ENCODE measurements at places on chromosomes 5 and 9.

DNA sequence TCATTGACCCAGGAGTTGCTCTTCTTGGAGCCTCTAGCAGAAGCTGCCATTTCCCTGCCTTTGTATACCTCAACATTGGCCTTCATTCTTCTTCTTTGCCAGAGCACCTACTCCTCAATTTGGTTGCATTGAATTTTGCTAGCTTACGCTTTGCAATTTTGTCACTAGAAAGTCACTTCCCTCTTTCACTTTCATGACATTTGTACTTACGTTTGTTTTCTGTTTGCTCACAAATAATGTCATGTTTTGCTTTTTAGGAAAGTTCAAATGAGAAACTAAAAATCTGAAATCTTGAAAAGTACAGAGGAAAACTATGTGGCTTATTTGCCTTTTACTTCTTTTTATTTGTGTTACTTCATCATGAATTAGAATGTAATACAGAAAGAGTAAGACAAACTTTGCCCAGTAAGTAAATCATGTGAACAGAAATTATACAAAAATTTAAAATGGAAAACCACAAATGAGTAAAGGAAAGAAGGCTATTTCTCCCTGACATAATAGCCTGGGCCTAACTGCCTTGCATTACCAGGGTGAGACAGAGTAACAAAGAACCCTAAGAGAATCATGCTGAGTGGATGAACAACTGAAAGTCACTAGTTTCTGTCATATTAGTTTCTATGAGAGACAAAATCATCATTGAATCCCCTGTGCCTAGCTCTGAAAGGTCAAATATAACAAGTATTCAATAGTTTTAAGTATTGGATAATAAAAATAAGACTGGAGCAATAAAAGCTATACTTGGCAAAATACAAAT is 7.4 kb upstream of the IFNA1 start:
- DNase-seq = no peak

DNA sequence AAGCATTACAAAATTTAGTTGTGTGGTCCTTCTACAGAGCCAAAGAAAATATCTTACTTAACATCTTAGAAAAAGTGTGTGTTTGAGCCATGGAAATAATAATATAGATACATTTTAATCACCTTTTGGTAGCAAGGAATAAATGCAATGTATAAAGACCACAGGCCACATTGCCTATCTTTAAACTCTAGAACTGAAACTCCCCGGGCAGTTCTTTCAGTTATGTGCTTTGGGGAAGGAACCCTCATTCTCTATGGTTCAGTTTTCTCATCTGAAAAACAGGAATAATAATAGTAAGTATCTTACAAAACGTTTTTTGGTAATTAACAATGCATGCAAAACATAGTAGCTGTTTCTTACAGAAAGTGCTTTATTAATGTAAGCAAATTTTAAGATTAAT is 67.8 kb upstream of the GABRB2 start:
- DNase-seq = no peak

GRCh38 chr5:38462976-38463633 is 93.3 kb downstream of the LIFR start:
- DNase-seq = no peak

GRCh38 chr5:120882038-120882775 is 418.1 kb downstream of the PRR16 start:
- no peak for DNase-seq

GRCh38 chr9:88015606-88016005 is 41.3 kb upstream of the CDK20 start:
- DNase-seq = no peak

- DNase-seq = peak; percentile 70
Measured at GRCh38 chr9:120742951-120743416, 28.7 kb upstream of the MEGF9 start.

- peak; percentile 82 for DNase-seq
Measured at GRCh38 chr5:1930880-1931603, 48.3 kb upstream of the IRX4 start.

- no peak for DNase-seq
Measured at GRCh38 chr5:2803751-2804150, 52.3 kb upstream of the IRX2 start.

DNA sequence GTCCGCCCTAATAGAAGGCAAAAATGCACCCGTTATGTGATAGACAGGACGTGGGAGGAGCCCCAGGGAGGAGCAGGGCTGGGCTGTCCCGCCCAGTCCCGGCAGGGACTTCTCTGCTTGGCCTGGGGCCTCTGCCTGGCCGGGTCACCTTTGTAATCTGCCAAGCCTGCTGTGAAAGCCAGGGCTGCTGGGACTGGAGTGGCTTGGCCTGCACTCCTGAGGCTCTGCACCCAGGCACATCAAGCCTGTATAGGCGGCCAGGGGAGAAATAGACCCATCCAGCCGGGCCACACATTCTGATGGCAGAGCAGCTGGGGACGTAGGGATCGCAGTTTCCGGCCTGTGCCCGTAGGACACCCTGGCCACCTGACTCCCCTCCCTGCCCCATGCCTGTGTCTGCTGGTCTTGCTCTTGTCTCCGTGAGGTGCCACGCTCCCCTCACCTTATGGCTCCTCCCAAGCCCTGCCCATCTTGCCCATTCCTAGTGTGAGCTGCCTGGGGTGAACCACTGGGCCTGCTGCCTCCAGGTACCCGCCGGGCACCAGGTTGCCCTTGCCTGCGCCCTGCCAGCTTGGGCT is 28.1 kb downstream of the DYNC2I2 start:
- peak; percentile 60 for DNase-seq

GRCh38 chr5:20229303-20230005 is 241.5 kb upstream of the CDH18 start:
- DNase-seq = no peak

- no peak for DNase-seq
Measured at GRCh38 chr5:160694896-160695295, 157.1 kb downstream of the ATP10B start.

DNA sequence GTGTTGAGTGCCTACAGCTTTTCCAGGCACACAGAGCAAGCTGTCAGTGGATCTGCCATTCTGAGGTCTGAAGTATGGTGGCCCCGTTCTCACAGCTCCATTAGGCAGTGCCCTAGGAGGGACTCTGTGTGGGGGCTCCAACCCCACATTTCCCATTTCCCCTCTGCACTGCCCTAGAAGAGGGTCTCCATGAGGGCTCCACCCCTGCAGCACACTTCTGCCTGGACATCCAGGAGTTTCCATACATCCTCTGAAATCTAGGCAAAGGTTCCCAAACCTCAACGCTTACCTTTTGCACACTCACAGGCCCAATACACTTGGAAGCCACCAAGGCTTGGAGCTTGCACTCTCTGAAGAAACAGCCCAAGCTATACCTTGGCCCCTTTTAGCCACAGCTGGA is 131.3 kb downstream of the DEPDC1B start:
- DNase-seq = no peak

GRCh38 chr5:172683264-172683644 is 42.2 kb downstream of the NEURL1B start:
- peak; percentile 67 for DNase-seq

DNA sequence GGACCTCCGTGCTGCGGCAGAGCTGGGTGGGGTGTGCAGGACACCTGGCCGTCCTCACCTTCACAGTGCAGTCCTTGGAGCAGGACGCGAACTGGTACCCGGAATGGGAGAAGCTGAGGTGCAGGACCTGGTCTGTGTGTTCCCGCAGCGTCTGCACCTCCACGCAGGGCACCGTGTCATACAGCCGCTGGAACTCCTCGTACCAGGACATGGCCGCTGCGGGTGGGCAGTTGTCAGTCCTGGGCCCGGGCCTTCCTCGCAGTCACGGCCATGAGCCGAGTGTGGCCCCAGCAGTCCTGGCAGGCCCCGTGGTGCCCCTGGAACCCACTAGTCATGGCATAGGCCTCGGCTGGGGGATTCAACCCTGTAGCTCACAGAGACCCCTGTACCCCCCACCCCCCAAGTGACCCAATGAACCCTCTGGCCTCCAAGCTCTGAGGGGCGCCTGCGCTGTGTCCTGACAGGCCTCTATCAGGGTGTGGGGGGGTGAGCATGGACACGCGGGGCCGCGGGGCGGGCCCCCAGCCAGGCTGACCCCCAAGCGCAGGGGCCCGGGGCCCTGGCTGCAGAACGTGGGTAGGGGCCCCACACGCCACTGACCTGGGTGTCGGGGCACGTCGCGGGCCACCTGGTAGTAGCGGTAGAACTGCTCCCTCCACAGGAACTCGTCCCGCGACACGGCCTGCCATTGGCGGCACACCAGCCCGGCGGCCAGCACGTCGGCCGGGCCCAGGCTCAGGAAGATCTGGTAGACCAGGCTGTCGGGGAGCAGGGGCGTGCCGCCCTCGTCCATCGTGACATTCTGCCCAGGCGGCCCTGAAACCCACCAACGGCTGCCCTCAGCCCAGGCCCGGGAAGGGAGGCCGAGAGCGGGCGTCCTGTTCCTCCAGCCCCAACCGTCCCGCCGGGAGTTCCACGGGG is 987 bp downstream of the FBXW5 start:
- peak; percentile 81 for DNase-seq

DNA sequence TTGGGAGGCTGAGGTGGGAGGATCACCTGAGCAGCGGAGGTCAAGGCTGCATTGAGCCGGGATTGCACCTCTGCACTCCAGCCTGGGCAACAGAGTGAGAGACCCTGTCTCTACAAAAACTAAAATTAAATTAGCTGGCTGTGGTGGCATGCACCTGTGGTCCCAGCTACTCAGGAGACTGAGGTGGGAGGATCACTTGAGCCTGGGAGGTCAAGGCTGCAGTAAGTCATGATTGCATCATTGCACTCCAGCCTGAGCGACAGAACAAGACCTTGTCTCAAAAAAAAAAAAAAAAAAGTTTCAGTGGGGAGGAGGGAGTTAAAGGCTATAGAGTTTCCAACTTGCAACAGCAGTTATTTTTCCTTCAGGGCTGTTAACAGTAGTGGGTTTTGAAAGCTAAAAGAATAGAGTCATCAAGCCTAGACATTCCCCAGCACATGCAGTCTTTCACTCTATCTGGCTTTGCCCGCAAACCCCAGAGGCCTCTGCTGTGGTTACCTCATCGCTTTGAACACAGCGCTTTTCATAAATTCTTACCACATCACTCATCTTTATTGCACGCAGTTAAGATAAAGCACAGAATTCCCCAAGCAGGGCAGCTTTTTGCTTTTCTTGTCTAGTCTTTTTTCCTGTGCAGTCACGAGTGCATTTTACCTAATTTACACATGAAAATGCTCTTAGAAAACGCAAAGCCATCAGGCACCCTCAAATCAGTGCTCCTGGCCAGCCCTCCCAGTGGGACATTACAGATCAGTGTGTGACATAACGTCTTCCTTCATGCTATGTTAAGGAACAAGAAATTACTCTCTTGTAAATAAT is 8.7 kb upstream of the SLC2A8 start:
- no peak for DNase-seq

- no peak for DNase-seq
Measured at GRCh38 chr5:83539463-83539790, 67.9 kb downstream of the VCAN start.

DNA sequence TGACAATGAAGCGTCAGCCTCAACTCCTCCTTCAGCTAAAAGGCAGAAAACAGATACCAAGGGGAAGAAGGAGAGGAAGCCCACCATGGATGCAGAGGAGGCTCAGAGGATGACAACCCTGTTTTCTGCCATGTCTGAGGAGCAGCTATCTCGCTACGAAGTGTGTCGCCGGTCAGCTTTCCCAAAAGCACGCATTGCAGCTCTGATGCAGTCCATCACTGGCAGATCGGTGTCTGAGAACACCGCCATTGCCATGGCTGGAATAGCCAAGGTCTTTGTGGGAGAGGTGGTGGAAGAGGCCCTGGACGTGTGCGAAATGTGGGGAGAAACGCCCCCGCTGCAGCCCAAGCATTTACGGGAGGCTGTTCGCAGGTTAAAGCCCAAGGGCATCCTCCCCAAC is 968 bp downstream of the TAF11L11 start:
- no peak for DNase-seq

- DNase-seq = no peak
Measured at GRCh38 chr5:151079838-151080612, 809 bp downstream of the TNIP1 start.

DNA sequence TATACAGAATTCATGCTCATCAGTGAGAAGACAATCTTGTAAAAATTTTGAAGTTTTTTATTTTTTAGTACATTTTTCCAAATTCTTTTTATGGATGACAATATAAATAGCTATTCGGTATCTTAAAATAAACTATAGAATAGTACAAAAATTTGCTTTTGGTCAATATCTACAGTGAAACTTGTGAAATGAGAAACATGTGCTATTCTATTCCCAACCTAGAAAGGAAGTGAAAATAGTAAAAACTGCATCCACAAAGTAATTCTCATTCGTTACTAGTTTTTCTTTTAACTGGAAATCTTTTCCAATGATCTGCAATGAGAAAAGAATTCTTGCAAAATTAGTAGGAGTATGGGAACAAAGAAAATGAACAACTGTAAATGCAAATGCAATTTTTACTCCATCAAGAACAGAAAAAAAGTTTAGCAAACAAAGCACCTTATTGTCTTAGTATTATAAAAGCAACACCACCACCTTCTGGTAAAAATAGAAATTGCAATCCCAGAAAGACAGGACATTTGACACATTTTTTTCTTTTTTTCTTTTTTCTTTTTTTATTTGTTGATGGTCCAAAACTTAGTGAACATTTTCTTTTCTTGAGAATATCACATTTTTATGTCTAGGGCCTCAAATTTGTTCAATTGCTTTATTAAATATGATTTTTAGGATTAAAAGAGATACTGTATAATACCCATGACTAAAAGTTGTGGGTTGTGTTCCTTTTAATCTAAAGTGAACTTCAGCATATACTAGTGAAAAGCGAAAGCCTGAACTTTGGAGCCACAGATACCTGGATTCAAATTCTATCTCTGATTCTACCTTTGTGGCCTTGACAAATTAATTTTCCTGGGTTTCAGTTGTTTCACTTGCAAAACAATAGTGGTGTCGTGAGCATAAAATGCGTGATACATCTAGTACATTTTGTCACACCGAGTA is 72.3 kb downstream of the SLCO4C1 start:
- DNase-seq = peak; percentile 14

- DNase-seq = no peak
Measured at GRCh38 chr5:122694884-122695283, 80.0 kb upstream of the SNX2 start.

GRCh38 chr5:115295777-115296123 is 704 bp downstream of the CCDC112 start:
- DNase-seq = no peak

DNA sequence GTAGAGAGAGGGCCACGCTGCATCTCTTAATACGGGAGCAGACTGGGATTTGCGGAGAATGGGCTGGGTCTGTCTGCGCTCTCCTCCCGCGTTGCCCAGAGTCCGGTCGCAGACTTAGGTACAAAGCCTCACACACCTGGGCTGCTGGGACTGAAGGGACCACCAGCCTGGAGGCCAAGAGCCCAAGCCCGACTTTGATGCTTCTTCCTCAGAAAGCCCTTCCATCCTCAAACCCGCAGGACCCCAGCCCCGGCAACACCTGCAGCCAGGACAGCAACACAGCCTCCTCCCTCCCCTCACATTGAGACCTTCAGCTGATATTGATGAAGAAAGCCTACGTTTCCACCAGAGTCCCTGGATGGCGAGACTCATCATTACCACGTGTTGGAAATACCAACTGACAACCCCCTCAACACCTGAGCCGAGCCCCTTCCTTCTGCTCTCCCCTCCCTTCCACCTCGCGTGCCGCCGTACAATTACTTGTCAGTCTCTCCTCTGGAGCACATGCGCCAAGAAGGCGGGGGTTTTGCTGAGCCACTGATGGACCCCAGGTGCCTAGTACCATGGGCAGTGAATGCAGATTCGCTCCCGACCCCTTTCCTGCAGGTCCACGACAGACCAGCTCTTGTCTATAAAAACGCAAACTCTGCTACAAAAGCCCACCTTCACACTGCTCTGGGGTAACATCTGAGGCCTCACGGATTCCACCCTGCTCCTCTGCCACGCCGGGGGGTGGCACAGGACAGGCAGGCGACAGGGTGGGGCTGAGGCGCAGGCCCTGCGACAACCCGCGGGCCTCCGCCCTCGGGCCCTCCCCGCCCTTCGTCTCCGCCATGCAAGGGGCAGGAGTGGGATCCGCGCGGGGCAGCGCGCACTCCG is 841 bp downstream of the ASB6 start:
- DNase-seq = no peak

Data from iPS-NIHi11 (cell line).